Osteocyte (in vitro differentiated cells): ENCODE measurements at places on chromosomes 5 and 9.

DNA sequence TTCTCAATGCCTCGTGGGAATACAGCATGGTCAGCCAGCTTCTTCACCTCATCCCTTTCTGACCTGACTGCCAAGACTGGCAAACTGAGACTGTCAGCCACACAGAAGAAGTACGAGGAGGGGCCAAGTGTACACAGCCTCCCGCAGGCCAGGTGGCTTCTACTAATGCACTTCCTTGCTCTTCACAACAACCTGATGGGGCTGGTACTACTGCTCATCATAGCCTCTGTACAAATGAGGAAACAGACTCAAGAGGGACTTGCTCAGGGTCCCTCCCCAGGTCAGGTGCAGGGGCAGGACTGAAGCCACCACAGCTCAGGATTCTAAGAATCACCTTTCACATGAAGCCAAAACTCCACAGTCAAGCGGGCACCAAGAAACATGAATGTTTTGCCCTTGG is 21.3 kb downstream of the NIPAL4 start:
- no peak for DNase-seq

DNA sequence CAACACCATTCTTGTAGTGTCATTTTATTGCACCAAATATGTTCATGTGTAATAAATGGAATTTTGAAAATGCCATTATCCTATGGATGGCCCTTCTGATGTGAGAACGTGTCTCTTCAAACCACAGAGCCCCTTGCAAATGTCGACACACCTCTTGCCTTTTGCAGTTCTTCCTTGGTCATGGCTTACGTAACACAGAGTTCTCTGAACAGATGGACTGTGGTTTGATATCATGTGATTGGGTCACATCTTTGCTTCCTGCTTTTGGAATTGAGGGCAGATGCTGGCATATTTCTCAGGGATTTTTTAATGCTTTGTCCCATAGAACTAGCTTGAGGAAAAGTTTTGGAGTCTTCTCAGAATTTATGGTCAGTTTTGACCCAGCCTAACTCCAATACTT is 4.6 kb downstream of the TGFBR1 start:
- DNase-seq: no peak

GRCh38 chr5:158207733-158208132 is 348.8 kb upstream of the CLINT1 start:
- no peak for DNase-seq

GRCh38 chr9:24846248-24846912 is 300.7 kb upstream of the IZUMO3 start:
- DNase-seq: no peak

DNA sequence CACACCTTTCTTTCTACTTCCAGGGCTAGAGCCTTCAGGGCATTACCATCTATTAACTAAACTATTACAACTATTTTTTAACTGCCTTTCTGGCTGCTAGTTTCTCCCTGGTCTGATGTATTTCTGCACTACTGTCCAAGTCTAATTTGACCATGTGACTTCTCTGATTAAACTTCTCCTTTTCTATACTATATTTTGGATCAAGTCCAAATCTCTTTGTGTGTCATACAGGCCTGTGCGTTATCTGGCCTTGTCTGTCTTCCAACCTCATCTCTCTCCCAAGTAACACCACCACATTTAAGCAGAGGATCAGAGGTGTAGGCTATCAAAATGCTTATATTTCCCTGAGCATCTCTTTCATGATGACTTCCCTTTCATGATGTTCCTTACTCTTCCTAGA is 47.2 kb upstream of the OR13F1 start:
- DNase-seq: no peak

GRCh38 chr5:6264394-6264793 is 114.0 kb downstream of the MED10 start:
- DNase-seq: no peak

DNA sequence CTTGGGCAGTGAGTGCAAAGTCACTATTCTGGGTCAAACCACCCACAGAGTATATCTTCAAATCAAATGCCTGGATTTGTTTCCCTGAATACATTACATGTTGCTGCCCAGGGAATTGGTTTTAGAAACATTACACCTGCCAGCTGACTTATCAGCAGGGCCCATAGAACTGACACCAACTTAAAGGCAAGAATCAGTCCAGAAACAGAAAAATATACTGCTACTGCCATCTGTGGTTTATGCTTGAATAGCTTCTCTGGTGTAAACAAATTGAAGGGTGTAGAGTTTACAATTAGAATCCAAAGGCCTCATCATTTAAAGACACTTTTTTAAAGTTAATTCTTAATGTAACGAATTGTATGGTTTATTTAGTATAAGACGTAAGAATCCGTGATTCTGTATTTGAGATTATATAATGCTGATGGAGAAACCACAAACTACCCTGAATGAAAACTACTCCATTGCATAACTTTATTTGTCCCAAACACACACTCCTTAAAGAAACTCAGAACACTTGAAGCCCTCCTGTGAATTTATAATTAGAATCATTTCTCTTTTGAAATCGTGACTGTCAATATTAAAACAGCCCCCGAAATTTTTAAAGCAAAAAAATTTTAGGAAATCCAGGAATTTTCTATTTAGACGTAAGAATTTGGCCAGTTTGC is 6.2 kb downstream of the NR6A1 start:
- DNase-seq: no peak

GRCh38 chr5:44729536-44729935 is 79.2 kb upstream of the MRPS30 start:
- no peak for DNase-seq

DNA sequence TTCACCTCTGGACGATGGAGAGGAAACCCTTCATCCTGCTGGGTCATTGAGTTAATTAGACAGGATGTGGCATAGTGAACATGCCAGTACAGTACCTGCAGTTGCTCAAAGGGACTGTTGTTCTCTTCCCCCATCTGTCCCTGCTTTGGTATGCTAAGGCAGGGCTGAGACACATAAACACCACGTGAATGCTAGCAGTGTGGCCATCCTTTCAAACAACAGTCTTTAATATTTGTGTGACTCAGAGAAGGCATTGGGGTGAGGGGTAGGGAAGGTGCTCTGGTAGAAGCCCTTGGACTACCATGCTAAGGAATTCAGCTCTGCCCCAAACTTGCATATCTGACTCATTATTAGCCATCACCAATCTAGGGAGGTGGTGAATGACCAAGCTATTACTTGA is 180.2 kb upstream of the ZNF618 start:
- DNase-seq: no peak

GRCh38 chr9:99690573-99690972 is 131.1 kb upstream of the NR4A3 start:
- DNase-seq: no peak

- no peak for DNase-seq
Observed at GRCh38 chr5:136620016-136620419, 254.7 kb upstream of the TRPC7 start.

- DNase-seq: peak; percentile 81
Observed at GRCh38 chr9:91949392-91949945, 559 bp downstream of the ROR2 start.

- DNase-seq: no peak
Observed at GRCh38 chr9:134655586-134656333, 14.2 kb downstream of the COL5A1 start.

- no peak for DNase-seq
Observed at GRCh38 chr9:105039175-105039799, 111.3 kb upstream of the ABCA1 start.

GRCh38 chr5:88833371-88834130 is 49.4 kb downstream of the MEF2C start:
- DNase-seq: no peak

DNA sequence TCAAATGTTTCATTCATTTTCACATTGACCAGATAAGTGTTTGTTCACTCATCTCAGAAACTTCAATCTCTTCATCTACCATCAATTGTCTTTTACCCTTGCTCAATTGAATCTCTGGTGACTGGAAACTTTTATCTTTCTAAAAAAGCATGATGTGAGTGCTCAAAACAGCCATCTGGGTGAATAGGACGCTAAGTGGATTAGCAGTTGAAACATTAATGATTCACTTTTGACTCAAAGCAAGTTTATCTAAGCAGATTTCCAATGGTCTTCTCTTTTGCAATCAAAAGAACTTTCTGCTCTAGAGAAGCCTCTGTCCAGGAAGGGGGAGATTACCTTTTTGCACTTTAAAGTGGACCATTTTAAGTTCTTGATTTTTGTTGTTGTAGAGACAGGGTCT is 22.2 kb downstream of the KLF4 start:
- DNase-seq: no peak
